H54 (cell line): ENCODE measurements at places on chromosomes 16 and 17.

DNA sequence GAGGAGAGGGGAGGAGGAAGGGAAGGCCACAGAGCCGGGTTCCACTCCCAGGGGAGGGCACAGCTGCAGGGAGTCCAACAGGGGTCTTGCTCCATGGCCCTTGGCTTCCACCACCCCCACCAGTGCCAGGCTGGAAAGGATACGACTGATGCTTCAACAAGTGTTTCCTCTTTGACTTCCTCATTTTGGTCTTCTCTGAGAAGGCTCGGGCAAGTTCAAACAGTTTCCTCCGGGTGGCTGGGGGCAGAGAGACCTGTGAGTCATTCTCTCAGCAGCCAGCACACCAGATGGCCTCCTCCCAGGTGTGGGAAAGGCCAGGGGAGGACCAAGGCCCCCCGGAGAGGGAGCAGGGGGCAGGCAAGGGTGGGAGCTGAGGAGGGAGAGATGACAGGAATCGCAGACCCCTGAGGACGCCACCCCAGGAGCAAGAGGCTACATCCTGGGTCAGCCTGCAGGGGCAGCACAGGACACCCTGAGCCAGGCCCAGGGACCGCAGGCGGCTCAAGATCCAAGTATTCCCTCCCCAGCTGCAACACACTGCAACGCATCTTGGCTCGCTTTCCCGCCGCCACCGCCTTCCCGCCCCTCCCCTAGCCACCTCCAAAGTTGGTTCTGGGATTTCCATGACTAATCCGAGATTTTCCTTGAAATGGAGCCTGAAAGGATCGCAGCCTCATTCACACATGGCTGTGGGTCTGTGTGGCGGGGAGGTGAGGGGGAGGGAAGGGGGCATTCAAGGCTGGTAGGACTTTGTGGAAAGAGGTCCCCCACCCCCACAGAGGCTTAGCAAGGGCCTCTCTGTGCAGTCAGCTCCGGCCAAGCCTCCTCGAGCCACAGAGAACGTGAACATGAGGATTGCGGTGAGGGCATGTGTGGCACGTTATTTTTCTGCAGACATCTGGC lies 18.4 kb upstream of the MRPS23 start:
- peak; percentile 99 for DNase-seq

DNA sequence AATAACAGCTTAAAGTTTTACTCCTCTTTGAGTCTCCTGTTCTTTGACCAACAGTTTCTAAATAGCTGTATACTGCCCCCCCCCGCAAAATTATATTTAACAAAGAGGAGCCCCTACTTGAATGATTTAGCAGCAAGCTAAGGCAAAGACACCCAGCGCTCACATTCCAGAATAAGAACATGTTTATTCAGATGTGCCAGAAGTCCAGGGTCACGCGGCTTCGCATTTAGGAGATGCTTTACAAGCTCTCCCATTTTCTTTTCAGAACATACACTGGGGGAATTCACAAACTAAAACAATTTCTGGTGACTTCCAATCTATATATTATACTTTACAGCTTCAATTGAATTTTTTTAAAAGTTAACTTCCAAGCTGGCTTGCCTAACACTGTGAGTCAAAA lies 5.3 kb downstream of the PLD6 start:
- DNase-seq: no peak

DNA sequence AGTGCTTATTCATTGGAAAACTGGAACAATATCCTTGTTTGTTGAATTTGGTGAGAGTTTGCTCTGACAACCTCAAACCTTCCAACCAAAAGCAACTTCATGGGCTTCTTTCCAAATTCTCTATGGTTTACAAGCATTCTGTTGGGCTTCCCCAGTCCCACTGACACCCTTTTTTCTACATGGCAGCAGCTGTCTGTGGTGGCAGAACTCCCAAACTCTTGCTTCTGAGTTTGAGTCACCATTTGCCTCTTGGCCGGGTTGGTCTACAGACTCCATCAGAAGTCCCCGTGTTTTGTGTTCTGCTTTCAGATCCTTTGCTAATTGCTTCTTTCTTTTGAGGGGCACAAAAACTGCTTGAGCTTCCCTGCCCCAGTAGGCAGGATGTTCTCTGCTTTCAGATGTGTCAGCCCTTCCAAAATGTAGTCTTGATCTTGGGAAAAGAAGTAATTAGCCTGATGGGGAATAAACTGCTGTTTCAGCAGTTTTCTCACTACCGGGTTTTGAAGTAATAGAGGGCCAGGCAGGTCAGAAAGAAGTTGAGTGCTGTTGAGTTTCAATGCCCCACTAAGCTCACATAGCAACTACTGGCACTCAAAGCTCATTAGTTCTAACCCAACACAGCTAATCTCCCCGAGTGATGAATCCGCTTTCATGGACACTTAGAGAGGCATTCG lies 80.7 kb downstream of the HS3ST3A1 start:
- DNase-seq: no peak

DNA sequence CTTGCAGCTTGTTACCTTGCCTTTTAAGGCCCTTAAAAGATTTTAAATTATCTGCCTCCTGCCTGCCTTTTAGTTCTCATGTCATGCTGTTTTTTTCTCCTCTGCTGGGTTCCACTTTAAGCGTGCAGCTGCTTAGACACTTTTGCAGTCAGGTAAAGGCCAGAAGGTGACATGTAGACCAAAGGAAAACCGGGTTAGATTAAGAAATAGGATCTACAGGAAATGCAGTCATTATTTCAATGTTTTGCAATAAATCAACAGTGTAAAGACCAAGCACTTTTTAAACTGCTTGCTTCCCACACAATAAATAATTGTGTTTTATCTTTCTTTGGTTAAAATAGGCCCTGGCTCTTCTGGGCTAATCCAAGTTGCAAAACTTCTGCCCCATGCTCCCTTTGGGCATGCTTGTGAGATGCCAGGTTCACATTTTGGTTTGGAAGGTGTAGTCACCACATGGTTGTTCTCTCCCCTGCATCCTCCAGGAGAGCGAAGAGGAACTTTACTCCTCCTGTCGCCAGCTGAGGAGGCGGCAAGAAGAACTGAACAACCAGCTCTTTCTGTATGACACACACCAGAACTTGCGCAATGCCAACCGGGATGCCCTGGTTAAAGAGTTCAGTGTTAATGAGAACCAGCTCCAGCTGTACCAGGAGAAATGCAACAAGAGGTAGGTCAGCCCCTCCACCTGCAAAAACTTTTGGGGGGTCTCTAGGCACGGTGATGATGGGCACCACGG lies 54.9 kb downstream of the SDR42E1 start:
- DNase-seq: no peak

GRCh38 chr17:31834448-31834847 lies 24.6 kb downstream of the COPRS start:
- DNase-seq: no peak

GRCh38 chr16:1656808-1657617 lies 21.1 kb upstream of the JPT2 start:
- DNase-seq: no peak

DNA sequence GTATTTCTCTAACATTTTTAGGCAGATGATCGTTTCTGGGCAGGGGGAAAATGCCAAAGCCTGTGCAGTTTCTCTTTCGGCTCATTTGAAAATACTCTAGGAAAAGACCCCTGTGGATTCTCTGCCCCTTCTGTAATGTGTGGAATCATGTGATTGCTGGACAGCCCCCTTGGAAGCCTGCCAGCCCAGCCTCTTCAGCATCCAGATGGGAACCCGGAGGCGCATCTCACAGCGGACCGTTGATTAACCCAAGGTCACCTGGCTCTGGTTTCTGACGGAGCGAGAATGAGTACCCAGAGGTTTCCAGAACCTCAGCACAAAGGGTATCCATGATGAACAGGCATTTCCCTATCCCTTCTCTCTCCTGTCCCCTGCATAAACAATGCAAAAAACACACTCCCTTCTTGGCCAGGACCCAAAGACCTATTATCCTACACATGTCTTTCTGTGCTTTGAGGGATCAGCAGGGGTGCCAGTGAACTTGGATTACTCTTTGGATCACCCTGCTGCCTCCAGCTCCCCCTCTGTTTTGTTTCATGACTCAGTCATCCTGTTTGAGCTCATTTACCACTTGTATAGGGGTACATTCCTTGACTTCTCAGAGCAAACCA lies 957.1 kb upstream of the RBFOX1 start:
- no peak for DNase-seq

DNA sequence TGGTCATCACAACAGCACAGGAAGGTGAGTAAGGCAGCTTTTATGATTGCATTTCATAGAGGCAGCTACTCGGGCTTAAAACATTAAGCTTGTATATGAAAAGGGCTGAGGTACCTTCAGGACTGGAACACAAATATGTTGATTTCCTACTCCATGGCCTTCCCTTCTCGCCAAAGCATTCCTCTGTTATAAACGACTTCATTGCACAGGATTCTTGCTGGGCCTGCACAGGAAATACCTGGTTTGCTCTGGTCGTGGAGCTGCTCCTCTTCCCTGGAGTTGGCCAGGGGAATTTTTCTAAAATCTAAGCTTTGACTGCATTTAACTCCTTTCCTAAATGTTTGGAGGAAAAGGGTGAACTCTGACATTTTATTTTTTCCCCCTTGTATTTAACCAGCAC lies 49.0 kb downstream of the CHD9 start:
- no peak for DNase-seq

- no peak for DNase-seq
Observed at GRCh38 chr17:4747847-4748246, 8.1 kb upstream of the CXCL16 start.

DNA sequence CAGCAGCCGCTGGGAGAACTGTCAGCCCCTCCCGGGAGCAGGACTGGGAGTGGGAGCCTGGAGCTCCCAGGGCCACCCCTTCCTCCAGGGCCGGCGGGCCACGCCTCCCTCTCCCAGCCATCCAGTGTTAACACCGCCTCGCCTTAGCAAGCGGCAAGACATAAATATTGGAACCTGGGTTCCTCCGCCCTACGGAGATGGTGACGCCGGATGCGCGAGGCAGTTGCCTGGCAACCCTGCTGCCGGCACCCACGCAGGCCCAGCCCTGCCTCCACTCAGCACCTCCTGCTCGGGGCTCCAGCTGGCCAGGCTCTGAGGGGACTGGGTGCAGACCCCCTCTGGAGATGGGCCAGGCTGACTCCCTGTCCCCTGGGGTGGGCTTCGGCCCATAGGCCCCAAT lies 27.4 kb upstream of the CACNA1H start:
- peak; percentile 61 for DNase-seq

GRCh38 chr17:16001226-16001897 lies 1.7 kb downstream of the TTC19 start:
- DNase-seq: no peak

DNA sequence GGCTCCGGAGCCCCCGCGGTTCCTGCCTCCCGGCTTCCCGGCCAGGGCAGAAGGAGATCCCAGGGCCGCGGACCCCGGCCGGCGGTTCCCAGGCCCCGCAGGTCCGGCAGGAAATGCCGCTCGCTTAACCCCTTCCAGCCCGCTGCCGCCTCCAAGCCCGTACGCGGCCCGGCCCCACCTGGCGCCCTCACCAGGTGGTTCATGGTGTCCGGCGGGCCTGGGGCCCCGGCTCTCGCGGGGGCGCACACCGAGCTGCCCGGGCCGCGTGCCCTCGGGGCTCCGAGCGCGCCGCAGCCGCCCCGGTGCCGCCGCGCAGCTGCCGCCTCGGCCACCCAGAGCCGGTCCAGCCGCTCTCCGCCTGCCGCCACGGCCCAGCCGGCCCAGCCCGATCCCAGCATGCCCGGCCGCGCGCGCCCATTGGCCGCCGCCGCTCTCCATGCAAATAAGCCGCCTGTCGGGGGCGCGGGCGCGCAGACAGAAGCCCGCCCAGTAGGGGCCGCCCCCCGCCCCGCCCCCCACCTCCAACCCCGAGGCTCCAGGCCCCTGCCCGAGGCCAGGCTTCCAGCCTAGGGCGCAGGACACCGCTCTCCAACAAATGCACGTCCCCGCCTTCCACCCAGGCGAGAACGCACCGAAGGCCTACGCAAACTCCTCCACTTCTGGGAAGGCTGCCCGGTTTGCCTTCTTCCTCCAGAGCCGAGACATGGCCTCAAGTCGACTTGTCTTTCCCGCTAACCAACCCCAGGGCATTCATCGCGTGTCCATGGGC lies at the start of gene BCAR1:
TSS of gene BCAR1 (minus strand) at position 345 of the 769 bp plus-strand sequence. CDS start at position 203, 142 bp downstream.
- peak; percentile 78 for DNase-seq

DNA sequence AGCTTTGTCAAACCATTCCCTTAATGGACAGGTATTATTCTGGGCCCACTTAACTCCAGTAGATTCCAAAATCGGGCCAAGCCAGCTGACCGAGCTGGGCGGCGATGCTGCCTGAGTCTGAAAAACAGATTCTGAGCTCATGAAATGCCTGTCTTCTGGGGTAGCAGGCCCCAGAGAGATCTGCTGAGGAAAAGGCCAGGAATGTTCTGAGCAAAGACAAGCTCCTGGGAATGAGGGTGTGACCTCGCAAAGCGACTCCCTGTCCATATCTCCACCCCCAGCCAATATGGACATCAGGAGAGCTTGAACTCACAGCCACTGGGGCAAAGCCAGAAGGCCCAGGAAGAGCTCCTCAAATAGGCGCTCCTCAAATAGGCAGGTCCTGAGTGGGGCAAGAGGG lies 23.7 kb downstream of the ZNF423 start:
- no peak for DNase-seq

- DNase-seq: no peak
Observed at GRCh38 chr17:54793271-54793670, 107.4 kb upstream of the TOM1L1 start.

GRCh38 chr16:68640972-68641371 lies 4.1 kb upstream of the CDH3 start:
- no peak for DNase-seq

DNA sequence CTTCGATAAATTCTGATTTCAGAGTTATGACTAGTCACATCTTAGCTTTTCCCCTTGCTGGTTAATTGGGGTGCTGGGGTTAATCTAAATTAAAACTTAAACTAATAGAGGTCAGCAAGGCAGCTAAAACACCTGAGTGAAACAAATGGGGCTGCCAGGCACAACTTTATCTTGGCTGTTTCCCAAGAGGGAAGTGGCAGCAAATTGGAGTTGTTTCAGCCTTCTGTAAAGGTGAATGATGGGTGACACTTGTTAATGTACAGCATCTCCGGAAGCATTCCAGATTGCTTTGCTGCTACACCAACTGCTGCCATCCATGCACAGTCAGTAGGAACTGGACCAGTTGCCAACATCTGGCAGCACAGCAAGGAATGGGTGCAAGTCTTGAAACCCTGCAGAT lies 43.9 kb downstream of the AATF start:
- no peak for DNase-seq

DNA sequence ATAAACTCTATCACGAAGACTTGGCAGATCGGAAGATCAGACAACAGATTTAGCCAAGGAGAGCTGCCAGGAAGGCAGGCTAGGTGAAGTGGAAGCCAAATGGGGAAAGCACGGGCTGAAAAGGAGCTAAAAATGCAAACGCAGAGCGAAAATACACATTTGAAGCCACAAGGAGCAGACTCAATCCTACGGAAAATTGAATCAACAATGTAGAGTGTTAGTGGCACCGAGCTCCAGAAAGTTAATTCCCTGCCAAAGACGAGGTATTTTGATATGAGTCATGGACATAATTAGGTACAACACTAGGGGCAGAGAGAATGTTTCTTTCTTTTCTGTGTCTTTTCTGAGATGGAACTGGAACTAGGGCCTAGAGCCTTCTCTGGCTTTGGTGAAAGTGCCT lies 20.7 kb downstream of the GSG1L start:
- DNase-seq: no peak

DNA sequence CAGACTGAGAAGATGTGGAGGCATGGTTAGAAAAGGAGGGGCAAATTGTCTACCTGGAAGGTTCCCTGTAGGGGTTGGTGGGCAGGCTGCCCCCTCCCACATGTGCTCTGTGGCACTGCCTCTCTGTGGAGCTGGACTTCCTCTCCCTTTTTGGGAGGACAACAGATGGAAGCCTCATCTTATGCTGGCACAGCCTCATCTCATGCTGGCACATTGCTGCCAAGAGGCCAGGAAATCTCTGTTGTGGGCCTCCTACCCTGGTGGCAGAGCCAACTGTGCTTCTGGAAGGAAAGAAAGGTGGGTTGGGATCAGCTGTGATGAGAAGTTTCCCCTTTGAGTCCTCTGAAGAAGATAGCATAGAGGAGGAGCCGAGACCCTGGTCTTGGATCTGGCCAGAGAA lies 19.7 kb upstream of the BRD7 start:
- no peak for DNase-seq
